ENCODE measurements at places on chromosomes 3 and 15.
A peak's percentile ranks its signal among the peaks of the same experiment; 100 is the strongest.

DNA sequence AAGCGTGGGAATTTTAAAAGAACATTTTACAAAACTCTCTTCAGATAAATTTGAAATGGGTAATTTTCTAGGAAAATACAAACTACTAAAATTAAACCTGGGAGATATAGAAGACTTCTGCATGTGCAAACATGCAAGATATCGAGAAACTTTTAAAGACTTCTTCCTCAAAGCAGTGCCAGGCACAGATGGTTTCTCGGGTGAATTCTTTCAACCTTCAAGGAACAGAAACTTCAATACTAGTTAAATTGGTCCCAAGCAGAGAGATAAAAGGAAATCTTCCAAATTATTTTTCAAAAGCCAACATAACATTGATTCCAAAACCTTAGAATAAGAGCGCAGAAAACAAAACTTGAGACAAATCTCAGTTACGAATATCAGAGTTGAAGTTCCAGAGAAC is 732.7 kb downstream of the PDCD6IP start:
- no peak for DNase-seq

DNA sequence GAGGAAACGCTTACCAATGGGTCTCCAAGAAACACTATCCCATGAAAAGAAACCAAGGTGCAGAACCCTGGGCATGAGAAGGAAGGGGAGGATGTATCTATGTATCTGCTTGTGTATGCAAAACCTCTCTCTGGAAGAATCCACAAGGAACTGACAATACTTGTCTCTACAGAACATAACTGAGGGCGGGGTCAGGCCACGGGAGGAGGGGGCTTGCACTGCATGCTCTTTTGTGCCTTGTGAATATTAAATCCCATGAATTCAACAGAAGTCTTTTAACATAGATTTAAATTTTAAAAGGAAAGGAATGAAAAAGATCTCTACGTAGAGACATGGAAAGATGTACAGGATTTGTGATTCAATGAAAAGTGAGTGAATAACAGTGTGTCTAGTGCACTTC is 57.8 kb downstream of the RPN1 start:
- no peak for DNase-seq

DNA sequence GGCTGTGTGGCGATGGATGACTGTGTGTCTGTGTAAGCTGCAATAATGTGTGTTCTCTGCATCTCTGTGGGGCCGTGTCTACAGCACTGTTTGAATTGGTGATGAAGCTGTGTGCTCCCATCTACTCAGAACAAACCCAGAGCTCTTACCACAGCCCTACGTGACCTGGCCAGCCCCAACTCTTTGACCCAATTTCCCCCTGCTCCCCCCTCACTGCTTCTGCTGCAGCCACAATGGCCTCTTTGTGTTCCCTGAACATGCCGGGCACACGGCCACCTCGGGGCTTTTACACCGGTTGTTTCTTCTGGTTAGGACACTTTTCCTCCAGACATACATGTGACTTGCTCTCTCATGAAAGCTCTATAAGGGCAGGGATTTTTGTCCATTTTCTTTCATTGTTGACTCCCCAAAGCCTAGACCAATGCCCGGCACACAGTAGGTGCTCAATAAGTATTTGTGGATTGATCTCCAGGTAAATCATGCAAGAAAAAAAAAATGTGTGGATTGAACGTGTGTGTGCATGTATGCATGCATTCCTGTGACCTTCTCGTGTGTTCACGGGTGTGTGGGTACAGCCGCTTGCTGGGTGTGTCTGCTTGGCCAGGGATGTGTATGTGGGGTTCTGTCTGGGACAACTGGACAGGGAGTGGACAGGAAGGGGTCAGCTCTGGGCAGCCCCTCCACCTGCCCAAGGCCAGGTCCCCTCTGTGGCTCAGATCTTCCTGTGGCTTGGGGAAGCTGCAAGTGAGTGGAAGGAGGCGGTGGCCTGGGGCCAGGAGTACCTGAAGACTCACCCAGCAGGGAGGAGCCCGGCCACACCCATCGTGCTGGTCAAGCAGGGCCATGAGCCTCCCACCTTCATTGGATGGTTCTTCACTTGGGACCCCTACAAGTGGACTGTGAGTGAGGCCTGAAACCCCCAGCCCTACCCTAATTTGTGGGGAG is 14.8 kb downstream of the VILL start:
- no peak for DNase-seq

GRCh38 chr3:45572755-45573154 is 21.8 kb upstream of the LIMD1 start:
- no peak for DNase-seq

DNA sequence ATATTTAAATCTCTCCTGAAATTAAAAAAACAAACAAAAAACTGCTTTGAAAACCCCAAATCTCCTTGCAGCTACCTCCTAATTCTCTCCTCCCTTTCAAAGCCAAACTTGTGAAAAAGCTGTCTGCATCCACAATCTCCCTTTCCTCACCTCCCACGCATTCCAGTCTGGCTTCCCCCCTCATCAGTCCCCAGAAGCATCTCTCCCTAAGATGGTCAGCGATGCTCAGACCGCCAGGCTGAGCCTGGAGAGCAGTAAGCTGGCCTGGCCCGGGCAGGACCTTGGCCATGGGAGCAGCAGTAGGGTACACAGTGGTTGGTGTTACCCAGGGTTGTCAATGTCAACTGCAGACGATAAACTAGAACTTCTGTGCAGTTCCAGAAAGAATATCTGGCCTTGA is 32.9 kb upstream of the BLM start:
- no peak for DNase-seq

DNA sequence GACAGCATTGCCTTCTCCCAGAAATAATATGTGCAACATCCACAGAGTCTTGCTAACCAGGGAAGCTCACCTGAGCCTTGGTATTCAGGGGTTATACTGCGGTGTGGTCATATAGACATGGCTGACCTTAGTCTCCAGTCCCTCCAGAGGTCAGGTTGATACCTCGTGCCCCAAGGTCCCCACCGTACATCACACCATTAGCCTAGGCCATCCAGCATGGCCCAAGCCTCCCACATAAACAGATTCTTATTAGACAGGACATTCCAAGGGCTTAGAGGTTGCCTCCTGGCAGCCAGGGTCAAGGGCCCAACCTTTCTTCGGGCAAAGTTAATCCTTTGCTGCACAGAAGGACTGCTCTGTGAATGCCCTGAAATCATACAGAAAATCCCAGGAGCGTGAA is 18.8 kb downstream of the ACAN start:
- DNase-seq: no peak

- no peak for DNase-seq
Observed at GRCh38 chr15:75646112-75646943, 1.4 kb upstream of the SNX33 start.

DNA sequence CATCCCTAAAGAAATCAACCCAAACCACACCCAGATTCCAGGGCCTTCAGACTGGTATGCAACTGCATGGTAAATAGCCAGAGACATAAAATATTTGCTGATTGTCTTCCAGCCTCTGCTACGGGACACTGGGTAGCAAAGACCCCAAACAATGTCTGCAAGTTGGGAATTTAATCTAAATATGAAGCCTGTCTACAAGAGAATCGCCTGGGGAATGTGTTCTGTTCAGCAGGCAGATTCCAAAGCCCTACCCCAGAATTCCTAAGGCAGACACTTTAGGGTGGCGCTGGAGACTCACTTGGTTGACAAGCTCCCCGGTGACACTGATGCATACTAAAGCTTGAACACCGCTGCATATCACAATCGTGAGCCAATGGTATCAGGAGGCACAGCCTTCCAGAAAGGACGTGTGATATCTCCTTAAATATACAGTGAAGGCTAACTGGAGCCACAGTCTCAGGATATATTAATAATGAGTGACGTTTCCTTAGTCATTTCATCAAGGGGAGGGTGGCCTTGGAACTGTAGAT is 684.1 kb downstream of the NTRK3 start:
- DNase-seq: no peak

- no peak for DNase-seq
Observed at GRCh38 chr3:107425033-107425432, 47.8 kb downstream of the CCDC54 start.

- DNase-seq: peak; percentile 67
Observed at GRCh38 chr3:43994657-43995546, 246.8 kb upstream of the TOPAZ1 start.

DNA sequence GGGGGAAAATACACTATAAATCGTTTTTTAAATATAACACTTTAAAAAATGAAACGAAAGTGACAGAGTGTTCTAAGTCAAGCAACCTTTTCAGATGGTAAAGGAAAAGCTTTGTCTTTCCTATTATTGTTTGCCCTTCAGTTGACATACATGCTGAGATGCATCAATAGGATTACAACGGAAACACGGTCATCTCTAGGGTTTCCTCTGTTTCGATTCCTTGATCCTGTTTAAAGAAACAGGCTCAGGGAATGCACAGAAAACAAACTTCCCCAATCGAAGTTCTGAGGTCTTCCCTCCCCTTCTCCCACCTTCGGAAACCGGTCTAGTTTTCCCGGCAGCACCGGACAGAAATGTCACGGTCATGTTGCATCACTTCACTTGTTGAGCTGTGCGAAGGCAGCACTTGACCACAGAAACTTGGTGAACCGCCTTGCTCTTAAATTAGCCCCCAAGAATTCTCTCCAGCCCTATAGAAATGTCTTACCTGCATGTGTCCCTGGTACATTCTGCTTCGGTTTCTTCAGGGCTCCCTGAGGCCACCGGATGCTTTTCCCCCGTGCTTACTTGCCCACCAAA is 556 bp downstream of the PEX5L start:
- DNase-seq: no peak

DNA sequence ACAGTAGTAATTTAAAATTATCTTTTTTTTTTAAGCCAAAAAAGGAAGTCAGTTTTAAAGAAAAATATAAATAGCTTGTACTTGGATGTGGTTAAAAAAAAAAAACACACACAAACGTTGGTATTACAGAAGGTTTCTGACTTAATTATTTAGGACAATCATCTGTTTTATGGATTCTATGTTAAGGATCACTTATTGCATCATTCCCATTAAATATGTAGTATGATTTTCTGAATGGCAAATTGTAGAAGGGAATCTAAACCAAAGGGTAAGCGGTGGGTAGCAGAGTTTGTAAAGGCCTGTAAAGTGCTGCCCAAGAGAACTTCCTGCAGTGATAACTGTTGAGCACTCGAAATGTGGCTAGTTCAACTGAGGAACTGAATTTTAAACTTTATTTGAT is 8.0 kb downstream of the SENP2 start:
- no peak for DNase-seq

DNA sequence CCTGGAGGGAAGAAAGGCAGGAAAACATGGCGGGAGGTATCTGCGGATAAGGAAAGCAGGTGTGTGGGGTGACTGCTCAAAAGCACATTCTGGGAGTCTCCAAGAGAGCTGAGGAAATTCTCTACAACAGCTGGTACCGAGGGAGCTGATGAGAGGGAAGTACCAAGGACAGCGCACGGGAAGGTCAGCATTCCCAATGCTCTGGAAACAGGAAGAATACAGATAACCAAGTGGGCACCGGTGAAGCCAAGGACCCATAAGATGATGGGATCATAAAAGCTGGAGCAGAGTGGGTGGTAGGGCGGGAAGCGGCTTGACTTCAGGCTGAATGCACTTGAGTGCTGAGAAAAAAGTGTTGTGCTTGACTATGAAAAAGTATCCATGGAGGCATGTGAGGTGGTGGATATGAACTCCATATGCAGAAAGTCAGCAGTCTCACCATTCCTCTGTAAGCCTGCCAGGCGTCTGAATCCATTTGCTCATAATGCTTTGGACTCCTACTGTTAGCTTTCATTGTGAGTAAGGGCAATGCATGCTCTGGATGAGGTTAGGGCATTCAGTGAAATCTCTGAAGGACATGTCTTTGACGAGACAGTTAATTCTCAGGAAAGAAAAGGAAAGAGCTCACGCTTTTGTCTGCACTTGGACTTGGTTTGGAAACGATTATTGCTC is 215.5 kb downstream of the NR1D2 start:
- DNase-seq: no peak

- no peak for DNase-seq
Observed at GRCh38 chr3:17261627-17262369, 377.0 kb downstream of the PLCL2 start.

GRCh38 chr3:68017069-68017468 is 362.7 kb upstream of the SUCLG2 start:
- DNase-seq: no peak

- DNase-seq: no peak
Observed at GRCh38 chr15:36230776-36231175, 348.6 kb upstream of the CDIN1 start.

DNA sequence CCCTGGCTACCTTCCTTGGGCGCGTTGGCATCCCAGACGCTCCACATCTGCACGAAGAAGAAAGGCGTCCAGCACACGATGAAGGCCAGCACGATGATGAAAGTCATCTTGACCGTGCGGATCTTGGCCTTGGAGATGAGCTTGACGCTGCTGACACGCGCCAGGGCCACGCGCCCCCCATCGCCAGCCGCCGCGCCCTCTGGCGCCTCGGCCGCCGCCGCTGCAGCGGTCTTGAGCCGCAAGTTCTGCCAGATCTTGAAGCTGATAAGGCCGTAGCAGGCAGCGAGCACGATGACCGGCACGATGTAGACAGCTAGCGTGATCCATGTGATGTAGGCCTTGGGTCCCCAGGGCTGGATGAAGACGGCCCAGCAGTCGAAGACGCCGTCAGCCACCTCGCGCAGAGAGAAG is 2.2 kb downstream of the OXTR start:
- no peak for DNase-seq

DNA sequence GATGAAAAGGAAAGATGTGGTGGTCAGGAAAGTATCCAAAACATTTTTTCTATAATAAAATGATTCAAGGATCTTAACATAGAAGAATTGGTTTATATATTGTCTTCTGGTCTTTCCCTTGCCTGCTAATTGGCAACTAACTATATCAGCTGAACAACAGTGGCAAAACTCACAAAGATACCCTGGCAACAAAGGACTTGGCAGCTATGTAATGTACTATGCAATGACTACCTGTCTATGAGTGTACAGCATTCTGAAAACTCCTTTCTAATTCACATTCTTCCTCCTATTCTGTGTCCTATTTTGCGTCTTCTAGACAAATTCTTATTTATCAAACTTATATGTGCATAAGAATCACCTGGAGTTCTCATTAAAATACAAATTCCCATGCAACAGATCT is 15.7 kb upstream of the SERPINI2 start:
- no peak for DNase-seq

DNA sequence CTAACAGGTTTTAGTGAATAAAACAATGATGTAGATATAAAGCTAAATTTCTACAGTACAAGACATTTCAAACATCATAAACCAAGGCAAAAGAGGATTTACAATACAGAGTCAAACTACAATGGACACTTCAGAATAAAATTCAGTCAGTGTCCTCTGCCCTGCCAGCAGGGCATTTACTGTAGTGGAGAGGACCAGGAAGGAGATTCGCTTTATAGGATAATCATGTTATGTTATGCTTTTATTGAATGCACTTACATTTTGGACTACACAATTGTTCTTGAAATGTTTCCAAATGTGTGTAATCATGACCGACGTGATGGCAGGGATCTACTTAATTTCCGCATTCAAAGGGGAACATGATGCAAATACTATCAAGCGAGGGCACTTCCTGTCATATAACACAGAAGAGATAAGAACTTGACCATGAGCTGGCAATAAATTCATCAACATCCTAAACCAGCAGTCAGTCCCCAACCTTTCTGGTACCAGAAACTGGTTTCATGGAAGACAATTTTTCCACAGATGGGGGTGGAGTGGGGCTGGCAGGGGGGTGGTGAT is 925.6 kb downstream of the FHIT start:
- no peak for DNase-seq

Measured in hepatocyte (in vitro differentiated cells).